ENCODE measurements at places on chromosomes 16 and 17. TPM values are rescaled to one million over a fixed set of nuclear protein-coding genes. Genes with fewer than 3 reads are reported as not detected.

DNA sequence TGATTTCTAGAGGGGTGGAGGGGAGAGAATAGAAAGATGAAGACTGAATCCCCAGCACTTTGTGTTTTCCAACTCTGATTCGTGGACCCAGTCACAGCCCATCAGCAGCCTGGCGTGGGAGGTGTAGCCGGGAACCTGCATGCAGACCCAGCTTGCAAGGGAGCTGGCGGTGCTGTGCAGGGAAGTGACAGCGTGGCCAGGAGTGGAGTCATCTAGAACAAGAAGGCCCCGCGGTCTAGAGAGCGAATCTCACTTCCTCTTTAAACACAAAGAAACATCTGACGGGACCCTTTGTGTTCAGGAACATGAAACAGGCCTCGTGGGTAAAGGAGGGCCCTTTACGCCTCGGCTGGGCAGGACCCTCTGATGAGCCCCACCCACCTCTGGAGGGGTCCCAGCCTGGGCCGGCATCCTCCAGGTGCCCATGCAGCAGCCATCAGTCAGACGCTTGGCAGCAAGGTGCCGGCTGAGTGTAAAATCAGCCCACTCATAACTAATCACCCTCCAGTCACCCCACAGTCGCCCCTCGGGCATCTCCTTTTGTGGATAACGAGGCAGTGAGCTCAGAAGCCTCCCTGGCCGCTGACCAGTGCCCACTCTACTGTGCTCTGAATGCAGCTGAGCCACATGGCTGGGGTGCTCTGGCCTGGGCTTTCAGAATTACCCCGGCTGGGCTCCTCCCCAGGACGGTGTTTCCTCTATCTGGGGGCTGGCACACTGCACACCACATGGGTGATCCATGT is 4.4 kb downstream of the SNAI3 start:
- DNase-seq = no peak

GRCh38 chr16:396199-396598 is 800 bp upstream of the NME4 start:
- DNase-seq = no peak

GRCh38 chr17:43655693-43656255 is 5.9 kb downstream of the MEOX1 start:
- no peak for DNase-seq

DNA sequence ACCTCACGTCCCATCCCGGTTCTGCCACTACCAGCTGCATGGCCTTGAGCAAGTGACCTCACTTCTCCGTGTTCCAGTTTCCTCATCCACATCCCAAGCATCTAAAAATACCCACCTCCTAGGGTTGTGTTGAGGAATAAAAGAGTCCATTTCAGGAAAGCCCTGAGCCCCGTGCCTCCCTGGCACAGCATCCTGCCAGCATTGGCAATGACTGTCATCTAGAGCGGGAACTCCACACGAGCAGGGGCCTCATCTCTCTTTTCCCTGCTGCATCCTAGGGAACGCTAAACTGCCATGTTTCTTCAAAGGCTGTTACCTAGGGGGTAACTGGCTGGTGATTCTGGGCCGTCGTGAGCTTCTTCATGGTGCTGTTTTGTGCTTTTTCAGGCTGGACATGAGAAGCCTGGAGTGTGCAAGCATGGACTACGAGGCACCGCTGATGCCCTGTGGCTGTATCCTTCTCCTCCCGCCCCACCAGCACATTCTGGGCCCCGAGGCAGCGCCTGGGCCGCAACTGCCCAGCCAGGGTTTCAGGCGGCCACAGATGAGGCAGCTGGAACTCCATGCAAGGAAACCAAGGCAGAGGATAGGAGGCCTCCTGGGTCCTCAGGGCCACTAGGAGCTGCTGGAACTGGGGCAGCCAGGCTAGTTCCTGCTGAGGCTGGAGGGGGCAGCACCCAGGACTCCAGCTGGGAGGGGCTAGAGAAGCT is 221.4 kb downstream of the KATNIP start:
- DNase-seq = peak; percentile 19

- DNase-seq = no peak
Observed at GRCh38 chr16:77993111-77993985, 29.0 kb upstream of the CLEC3A start.

DNA sequence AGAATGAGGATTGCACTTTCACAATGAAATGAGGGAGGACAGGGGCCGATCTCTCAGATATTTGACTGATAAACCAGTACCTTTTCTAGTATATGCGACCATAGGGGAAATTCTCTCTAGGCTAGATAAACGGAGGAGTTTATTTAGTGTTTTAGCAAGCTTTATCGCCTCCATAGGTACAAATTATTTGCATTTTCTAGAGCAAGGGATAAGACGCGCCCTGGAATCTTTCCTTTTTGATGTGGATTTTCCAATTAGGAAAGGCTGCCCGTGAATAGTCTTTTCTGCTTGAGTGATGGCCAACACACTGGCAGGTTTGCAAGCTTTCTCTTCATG is 351 bp upstream of the GDPD1 start:
- no peak for DNase-seq

Gene ABCC6
- total RNA-seq = 20.2 TPM

Gene DNAH2
- 0.09 TPM for total RNA-seq
